ENCODE measurements at places on chromosomes 12 and 14.

- DNase-seq = no peak
Observed at GRCh38 chr12:49953961-49954846, 3.7 kb downstream of the AQP2 start.

DNA sequence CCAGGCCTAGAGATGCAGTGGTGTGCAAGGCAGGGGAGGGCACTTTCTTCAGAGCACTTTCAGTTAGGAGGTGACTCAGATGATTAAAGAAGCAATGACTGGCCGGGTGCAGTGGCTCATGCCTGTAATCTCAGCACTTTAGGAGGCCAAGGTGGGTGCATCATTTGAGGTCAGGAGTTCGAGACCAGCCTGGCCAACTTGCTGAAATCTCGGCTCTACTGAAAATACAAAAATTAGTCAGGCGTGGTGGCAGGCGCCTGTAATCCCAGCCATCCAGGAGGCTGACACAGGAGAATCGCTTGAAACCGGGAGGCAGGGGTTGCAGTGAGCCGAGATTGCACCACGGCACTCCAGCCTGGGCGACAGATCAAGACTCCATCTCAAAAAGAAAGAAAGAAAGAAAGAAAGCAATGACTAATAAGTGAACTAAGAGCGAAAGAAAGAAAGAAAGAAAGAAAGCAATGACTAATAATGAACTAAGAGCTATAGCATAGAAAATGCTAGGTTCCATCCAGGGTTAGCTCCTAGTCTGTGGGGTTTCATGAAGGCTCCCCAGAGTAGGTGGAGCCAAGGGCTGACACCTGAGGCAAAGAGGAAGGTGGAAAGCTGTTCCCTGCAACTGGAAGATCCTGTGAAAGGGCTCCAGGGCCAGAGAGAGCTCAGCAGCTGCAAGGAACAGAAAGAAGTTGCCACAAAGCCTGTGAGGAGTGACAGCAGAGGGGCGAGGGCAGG is 334.5 kb downstream of the CACNA1C start:
- no peak for DNase-seq

DNA sequence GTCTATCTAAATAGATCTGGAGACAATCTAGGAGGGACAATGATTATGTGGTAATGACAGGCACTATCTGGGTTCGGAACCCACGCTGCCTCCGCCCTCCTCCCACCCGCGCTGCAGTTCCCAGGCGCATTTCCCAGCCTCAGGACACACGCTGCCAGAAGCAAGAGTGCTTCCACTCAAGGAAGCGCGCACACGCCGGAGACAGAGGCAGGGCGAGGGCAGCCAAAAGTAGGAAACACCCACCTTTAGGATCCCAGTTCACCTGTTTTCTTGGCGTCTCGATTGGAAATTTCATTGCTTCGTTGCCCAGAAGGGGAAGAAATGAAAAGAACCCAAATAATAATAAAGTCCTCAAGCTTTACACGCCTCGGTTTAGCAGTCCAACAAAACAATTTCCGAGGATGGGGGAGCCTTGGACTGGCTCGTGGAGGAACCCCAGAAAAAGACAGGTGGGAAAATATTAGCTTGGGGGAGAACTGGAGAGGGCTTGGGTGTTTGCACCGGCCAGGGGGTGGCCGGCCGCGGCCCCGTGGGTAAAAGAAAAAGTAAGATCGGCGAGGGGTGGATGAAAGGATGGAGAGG is 474 bp downstream of the KCNK10 start:
- DNase-seq = no peak

GRCh38 chr12:11106288-11106687 is 14.2 kb upstream of the TAS2R43 start:
- no peak for DNase-seq

DNA sequence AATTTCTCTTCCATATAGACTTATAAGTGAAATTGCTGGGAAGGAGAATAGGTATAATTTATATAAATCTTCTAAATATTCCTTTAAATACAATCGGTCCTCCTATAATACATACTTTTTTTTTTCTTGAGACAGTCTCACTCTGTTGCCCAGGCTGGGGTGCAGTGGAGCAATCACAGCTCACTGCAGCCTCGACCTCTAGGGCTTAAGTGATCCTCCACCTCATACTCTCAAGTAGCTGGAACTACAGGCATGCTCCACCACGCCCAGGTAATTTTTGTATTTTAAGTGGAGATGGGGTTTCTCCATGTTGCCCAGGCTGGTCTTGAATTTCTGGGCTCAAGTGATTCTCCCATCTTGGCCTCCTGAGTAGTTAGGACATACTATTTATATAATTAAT is 29.7 kb upstream of the NPFF start:
- no peak for DNase-seq

GRCh38 chr14:65077318-65077717 is 25.0 kb downstream of the MAX start:
- DNase-seq = no peak

- DNase-seq = no peak
Observed at GRCh38 chr12:72815421-72815820, 543.3 kb downstream of the TRHDE start.

- DNase-seq = no peak
Observed at GRCh38 chr12:72006766-72007165, 68.1 kb downstream of the TPH2 start.

GRCh38 chr12:102950950-102951619 is 6.4 kb upstream of the ASCL1 start:
- DNase-seq = no peak

GRCh38 chr12:86257134-86257533 is 943 bp upstream of the MGAT4C start:
- no peak for DNase-seq

DNA sequence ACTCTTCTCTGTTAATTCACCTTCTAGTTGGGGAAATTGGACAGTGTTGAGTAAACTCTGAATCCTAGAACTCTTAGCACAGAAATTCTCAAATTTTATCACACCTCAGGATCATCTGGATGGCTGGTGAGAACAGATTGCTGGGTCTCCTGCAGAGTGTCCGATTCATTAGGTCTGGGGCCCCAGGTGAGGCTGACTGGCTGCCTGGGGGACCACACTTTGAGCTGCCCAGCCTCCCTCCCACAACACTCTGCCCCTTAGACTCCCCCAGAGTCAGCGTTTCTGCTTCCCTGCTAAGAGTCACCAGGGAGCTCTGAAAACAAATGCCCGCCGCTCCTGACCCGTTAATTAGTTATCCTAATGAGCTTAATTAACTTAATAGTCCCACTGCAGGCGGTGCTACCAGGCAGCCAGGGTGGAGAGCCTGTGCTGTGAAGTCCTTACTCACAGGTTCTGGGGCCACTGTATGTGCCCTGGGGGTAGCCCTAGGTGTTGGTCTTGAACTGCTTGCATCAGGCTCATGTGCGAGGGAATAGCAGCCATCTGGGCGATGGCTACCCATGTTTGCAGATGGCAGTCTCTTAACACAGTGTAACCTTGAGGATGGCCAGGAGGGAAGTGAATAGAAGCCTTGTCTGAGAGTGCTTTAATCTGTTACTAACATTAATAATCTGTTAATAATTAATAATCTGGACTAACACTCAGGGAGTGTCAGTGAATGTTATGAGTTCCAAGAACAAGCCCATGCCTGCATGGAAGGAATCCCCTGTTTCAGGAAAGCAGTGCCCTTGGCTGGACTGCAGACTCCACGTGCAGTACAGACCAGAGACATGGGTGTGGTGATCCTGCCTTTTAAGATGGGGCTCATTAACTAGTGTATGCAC is 35.6 kb downstream of the AACS start:
- DNase-seq = no peak

DNA sequence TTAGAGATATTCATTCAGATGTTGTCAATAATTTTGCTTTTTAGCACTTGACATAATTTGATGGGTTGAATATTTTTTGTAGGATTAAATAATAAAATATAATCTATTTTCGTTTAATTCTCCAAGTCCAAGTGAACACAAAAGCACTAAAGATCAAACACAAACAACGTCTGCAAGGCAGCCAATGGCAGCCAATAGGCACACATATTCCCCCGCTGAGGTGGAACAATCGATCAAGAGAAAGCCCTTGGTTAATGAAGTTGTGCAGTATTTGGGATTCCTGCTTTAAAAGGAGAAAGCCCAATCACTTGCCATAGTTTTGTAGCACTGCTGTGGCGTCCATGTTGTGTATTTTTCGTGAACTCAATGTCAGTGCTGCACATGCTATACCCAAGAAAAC is 1.5 kb downstream of the DHRS7 start:
- DNase-seq = no peak

GRCh38 chr14:71576472-71576871 is 355.8 kb upstream of the RGS6 start:
- no peak for DNase-seq

GRCh38 chr12:101165319-101165718 is 44.7 kb downstream of the SLC5A8 start:
- no peak for DNase-seq

GRCh38 chr12:60263161-60263560 is 667.3 kb downstream of the SLC16A7 start:
- no peak for DNase-seq

GRCh38 chr14:58659846-58660245 is 22.1 kb downstream of the DACT1 start:
- no peak for DNase-seq

DNA sequence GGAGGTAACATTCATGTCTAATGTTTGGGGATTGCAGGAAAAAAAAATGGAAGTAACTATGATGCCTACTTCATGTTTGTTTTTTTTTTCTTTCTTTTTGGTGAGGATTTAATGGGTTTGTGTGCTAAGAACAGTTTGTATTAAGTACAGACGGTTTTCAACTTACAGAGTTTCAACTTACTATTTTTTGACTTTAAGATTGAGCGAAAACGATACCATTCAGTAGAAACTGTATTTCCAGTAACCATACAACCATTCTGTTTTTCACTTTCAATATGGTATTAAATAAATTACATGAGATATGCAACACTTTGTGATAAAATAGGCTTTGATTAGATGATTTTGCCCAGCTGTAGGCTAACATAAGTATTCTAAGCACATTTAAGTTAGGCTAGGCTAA is 10.4 kb downstream of the TECPR2 start:
- no peak for DNase-seq

DNA sequence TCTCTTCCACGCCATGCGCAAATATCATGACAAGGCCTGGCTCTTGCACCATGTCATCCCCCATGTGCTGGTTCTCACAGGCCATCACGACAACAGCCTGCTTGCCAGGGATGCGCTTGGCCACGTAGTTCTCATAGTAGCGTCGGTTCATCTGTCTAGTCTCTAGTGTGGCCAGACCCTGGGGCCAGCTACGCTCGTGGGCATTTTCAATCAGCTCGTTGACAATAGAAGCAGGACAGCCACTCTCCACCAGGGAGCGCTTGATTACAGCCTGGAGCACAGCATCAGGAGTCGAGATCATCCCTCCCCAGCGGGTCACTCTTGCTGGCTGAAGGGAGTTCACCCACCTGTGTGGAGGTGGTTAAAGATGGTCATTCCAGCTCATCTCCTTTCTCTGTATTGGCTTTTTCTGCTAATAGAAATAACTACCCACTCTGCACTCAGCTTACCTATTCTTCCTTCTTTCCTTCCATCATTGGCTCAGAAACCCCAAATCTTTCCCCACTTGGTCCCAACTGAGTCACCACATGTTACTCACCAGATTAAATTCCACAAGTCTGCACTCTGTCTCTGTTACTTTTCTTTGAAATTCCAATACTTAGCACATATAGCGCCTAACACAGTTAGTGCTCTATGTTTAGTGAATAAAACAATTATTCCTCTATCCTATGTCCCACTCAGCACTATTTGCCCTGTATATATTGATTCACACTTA is 15.1 kb downstream of the RNF41 start:
- DNase-seq = no peak

- DNase-seq = no peak
Observed at GRCh38 chr12:16482726-16483125, 123.2 kb downstream of the LMO3 start.

GRCh38 chr14:70642303-70643235 is 853 bp downstream of the TTC9 start:
- DNase-seq = no peak

GRCh38 chr12:1844223-1844622 is 23.9 kb downstream of the LRTM2 start:
- DNase-seq = no peak

- DNase-seq = no peak
Observed at GRCh38 chr14:105060751-105061427, 4.3 kb downstream of the GPR132 start.

Measured in amniotic stem cell (primary cell).